ENCODE measurements at places on chromosomes 6 and 20. TPM values are rescaled to one million over a fixed set of nuclear protein-coding genes. Genes with fewer than 3 reads are reported as not detected.

The OSTM1 gene
- 12.9 TPM for polyA plus RNA-seq

The MARCKS gene
- polyA plus RNA-seq, result 54.4 TPM

The C20orf141 gene
- 1.2 TPM for polyA plus RNA-seq

GRCh38 chr20:47127546-47127945 lies 229.0 kb downstream of the ZMYND8 start:
- no peak for DNase-seq

GRCh38 chr6:145367149-145367548 lies 368.2 kb downstream of the EPM2A start:
- DNase-seq, result no peak

DNA sequence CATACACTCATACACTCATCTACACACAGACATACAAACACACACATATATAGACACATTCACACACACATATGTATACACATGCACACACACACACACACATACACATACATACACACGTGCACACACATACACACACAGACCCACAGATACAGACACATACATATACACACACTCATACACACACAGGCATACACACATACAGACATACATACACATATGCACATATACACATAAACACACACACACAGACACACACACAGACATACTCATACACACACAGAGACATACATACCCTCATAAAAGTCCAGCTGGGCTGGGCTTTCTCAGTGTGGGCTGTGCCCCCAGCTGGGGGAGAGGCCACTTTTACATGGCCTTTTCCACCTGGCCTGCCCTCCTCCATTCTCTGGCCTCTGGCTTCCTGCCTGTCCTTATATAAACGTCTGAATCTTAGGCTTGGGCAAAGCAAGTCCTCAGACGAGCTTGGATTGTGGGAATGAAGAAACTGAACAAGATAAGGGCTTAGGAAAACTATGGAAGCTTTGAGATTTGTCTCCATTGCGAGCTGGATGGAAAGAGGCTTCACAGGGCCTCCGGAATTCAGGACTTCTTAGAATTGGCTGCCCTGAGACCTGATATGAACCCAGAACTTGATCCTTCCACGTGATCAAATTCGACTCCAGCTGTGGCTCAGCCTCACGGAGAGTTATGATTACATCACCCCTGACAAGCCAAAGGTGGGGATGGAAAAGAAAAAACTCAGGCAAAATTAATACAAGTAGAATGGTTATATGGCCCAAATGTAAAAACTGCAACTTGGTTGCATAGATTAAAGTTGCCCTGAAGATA lies 22.5 kb upstream of the CST3 start:
- no peak for DNase-seq

GRCh38 chr20:62885046-62885895 lies 23.6 kb upstream of the TCFL5 start:
- DNase-seq, result no peak

DNA sequence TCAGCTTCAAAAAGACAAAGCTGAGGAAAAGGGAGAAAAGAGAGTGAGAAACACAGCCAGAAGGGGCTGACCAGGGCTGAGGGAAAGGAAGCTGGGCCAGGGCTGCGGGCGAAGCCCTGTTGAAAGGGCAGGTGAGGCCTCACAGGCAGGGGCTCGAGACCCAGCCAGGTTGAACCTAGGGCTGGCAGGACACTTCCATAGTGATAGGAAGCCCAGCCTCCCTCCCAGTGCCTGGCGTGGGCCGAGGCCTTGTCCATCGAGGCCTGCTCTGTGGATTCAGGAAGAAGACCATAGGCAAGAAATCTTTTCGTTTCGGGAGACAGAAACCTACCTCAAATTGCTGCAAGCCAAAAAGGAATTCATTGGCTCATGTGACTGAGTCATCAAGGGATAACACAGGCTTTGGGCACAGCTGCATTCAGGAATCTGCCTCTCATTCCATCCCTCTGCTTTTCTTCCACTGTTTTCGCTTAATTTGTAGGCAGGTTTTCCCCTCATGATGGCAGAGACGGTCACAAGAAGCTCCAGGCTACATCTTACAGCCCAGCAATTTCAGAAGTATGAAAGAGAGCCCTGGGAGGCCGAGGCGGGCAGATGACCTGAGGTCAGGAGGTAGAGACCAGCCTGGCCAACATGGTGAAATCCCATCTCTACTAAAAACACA lies 311.1 kb upstream of the SULF2 start:
- no peak for DNase-seq

DNA sequence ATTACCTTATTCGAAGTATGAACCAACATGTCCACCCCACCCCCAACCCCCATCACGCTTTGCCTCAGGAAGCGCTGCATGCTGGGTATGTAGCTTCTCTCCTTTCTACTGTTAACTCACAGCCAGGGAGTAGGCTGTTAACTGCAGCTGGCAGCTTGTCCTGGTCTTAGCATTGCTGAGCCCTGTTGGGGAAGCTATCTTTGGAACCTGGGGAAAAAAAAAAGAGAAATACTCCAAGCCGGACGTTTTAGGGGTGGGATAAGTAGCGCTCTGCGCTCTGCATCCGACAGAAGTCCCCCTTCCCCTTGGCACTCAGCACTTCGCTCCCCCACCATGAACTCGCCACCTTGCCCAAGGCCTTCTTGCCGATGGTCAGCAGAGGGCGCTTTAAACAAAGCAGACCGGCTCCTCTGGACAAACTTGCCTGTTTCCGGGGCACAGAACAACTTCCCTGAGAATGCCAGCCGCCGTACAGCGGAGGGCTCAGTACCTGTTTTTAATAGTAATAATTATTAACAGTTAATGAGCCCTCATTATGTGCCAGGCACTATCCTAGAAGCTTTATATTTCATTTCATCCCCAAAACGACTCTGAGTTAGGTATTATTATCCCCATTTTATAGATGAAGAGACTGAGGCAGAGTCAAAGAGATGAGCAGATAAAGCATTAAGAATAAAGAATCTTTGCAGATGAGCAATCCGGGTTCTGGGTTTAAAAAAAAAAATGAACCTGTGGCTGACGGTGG lies 35.2 kb upstream of the MDFI start:
- peak; percentile 90 for DNase-seq

Measured in SK-N-SH (cell line).